Transverse colon (tissue), 4 donors: ENCODE measurements at places on chromosomes 5 and 9. TPM values are rescaled to one million over a fixed set of nuclear protein-coding genes. Genes with fewer than 3 reads are reported as not detected.

The SPOCK1 gene
- 14.9 TPM for total RNA-seq

DNA sequence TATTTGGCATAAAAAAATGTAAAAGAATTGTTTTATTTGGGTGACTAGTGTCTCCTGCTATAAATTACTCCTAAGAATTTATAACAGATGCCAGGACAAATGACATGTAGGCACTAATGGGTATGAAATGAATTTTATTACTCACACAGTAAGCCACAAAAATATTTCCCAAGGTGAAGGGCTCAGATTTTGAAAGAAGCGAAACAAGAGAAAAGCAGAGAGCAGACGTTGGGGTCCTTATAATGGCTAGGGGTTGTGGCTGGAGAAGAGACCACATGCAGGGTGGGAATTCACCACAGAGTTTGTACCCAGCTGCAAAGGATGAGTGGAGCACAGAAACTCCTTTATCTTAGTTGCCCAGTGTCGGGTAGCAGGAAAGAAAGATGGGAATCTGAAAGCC lies 45.0 kb upstream of the PRR16 start:
- no peak for DNase-seq

GRCh38 chr5:39223565-39224156 lies 4.3 kb upstream of the FYB1 start:
- DNase-seq: no peak

- DNase-seq: no peak
Observed at GRCh38 chr9:77856615-77857014, 175.0 kb downstream of the GNAQ start.

DNA sequence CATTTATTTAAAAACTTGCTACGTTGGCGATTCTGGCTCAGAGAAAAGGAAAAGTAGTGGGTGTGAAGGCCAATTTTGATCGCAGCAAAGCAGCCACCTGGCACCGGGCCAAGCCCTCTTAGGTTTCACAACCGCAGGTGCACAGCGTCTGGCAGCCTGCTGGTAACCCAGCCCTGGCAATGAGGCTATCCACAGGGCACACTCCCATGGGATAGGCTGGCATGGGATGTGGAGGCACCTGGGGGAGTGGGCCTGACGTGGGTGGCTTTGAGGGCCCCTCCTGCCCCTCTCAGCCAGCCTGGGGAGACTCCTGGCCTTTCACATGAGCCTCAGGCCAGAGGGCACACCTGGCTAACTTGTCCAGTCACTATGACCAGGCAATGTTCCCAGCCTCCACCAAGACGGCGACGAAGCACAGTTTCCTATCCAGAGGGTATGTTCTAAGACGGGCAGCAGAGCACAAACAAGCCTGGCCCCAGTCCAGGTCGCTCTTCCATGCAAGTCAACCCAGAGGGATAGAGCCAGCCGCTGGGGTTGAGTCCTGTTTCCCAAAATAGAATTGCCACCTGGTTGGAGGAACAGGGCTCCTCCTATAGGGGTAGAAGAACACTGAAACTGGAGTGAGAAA lies 19.0 kb downstream of the CMBL start:
- peak; percentile 95 for DNase-seq

DNA sequence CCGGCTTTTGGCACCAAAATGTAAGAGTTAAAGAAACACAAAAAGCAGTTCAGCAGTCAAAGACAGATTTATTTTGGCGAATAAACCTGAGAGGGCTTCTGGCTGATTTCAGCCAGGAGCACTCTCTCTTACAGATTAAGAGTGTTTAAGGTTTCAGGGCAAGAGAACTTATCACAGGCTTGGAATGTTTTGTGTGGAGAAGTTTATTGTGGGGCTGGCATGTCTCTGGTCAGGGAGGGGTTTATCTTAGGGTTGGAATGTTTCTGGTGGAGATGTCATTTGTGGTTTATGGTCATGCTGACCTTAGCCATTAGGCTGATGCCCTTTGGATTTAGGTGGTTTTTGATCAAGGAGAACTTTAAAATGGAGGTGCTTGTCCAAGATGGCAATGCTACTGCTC lies 622.3 kb upstream of the PTPRD start:
- no peak for DNase-seq

- no peak for DNase-seq
Observed at GRCh38 chr5:14056039-14056438, 87.1 kb upstream of the TRIO start.

DNA sequence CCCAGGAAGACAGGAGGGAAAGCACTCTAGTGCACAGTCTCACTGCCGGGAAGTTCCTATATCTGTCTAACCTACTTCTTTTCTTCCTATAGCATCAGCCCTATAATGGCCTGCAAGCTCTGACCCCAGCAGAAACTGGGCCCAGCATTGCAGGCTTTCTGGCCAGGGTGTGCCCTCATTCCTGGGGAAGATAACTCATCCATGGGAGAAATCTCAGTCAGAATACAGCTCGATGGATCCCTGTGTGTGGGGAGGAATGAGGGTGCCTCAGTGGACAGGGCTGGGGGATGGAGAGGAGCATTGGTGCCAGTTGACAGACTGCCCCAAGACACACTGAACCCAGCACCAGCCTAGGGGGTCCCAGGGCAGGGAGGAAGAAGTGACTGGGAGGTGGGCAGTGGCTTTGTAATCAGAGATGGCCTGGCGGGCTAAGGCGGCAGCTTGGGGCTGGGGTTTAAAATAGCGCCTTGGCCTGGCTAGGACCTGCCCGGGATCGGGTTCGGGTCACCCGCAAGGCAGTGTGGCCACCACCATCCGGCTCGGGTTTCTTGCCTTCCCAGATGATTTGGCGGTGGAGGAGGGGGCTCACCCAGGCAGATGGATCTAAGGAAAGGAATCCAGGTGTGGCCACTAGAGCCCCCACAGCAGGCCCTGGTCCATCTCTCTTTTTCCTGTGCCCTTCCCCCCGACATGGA lies 7.6 kb upstream of the CXXC5 start:
- no peak for DNase-seq

DNA sequence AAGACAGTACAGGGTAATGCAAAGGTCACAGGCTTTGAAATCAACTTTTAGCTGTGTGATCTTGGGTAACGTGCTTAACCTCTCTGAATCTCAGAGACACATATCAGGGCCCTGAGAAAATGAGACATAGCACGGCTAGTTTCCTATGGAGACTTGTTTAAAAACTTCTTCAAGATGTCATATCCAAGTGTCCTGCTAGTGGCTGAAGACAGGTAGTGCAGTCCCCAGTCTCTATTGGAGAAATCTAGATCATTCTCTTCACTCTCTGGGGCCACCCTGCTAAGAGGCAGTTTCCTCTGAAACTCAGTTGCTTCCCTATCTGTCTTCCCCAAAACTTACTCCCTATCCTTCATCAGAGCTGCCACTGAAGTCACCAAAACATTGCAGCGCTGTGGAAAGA lies 30.3 kb upstream of the GRXCR2 start:
- no peak for DNase-seq

The HSD17B4 gene
- 202 TPM for total RNA-seq
